ENCODE measurements at places on chromosomes 7 and 10.

- no peak for DNase-seq
These were observed 11.2 kb downstream of the MNX1 start for GRCh38 chr7:156998988-156999957.

DNA sequence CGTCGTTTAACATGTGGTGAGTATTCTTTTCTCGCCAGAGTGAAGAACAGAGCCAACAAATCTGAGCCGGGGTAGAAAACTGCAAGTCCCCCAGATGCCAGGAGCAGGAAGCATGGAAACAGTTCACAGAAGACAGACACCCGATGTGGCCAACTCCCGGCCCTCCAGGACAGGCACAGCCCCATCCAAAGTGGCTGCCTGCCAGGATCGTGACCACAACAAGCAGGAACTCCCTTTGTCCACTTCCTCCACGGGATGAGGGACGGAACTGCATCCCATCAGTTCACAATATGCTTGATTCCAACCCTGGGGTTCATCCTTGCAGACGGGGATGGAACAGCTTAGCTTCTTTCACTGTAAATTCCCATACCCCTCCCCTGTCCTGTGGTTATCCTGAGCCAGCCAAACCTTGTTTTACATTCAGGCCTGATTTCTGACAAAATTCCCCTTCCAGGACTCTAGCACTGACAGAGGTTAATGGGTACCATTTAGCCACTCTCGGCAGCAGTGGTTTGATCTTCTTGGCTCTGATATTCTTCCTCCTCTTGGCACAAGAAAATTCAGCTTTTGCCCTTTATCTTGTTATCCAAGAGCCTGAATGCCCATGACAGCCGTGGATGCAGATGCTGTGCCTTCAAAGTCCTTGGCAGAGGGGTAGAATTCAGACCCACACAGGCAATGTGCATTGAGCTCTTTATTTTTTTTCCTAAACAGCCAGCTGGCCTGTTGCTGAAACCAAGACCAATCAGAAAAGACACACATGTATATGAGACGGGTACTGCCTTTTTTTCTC is 105.5 kb upstream of the FAM204A start:
- no peak for DNase-seq

- no peak for DNase-seq
These were observed 84.1 kb upstream of the ETV1 start for GRCh38 chr7:14073543-14073942.

GRCh38 chr7:20306180-20306946 is 24.3 kb upstream of the ITGB8 start:
- no peak for DNase-seq

- no peak for DNase-seq
These were observed 171.0 kb upstream of the SEMA3E start for GRCh38 chr7:83819911-83820310.

DNA sequence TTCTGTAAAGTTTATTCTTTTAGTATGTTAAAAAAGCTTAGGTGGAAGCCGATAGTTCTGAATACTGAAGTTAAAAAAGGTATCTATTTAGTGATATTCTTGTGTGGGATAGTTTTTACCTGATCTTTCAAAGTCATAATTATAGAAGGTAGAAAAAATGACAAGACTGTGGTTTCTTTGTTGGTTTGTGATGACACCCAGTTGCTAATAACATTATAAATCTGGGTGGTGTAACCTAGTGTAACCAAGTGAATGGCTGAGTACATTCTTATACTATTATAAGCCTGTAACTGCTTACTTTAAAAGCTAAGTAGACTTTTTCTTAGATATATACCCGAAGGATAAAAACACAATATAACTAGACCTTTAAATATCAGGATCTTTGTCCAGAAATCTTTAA is 2.3 kb downstream of the CDK13 start:
- DNase-seq: no peak

- DNase-seq: no peak
These were observed 250.3 kb downstream of the TCERG1L start for GRCh38 chr10:131061216-131061615.

- no peak for DNase-seq
These were observed 105.2 kb downstream of the NEURL1 start for GRCh38 chr10:103598654-103599115.

GRCh38 chr10:132589681-132590080 is 52.1 kb downstream of the INPP5A start:
- no peak for DNase-seq

DNA sequence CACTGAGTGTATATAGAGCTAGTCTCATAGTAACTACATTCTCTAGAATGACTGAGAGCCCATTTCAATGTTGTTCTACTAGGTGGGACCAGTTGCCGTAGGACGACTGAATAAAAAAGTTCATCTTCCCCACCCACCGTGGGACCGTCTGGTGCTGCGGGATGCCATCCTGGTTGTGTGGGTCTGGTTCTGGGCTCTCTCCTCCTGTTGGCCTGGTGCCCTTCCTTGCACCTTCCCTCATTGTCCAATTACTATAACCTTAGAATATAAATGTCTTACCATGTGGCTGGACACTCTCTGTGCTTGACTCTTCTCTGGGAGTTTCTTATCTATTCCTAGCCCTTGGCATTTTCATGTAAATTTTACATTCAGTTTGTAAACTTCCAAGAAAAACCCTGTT is 344.4 kb downstream of the TCERG1L start:
- no peak for DNase-seq

DNA sequence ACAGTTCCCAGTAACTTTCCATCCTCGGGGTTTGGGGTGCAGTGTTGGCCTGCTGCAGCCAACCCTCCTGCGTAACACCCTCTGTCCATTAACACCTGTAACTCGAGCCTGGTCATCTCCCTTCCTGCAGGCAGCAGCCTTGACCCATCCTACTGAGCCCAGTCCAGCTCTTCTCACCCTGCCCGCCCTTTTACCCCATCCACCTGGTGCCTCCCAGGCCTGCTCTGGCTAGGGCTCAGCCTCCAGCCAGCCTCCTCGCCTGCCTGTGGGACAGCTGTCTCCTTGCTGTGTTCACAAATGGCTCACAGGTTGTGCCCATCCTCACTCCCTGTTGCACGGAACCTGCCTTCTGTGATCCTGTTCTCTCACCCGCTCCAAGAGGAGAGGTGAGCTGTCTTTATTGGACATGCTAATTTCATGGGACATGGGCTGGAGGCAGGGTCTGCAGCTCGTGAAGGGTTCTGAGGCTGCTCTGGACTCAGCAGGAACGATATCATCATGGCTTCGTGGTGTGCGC is 277.2 kb upstream of the TCERG1L start:
- no peak for DNase-seq

DNA sequence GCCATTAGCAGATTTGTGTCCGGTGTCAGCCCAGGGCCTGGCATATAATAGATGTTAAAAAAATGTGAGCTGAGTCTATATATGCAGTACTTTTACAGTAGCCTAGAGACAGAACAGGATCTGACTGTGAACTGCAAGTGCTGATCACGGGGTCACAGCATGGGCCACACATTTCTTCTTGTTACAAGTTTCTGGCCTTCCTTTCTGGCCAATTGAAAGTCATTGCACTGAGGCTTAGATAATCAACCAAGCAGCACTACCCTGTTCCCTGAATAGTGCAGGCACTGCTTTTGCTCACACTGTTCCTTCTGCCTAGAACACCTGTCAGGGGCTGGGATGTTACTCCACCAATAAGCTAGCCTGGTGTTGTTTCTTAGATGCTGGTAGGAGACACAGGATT is 5.4 kb upstream of the MARVELD1 start:
- no peak for DNase-seq

DNA sequence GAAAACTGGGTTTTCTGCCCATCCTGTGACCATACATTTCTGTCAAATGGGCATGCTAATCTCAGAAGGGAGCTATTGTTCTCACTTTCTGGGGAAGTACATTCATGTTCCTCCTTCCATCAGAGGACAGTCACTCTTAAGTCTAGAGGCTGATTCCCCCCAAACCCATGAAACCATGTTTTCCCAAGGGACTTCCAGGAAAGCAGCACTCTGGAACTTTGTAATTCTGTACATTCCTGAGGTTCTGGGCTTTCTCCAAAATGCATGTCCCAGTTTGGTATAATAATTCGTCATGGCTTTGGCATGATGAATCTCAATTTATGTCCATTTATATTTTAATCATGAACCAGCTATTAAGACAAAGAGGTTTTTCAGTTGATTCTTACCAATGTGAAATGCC is 688.1 kb downstream of the LRMDA start:
- no peak for DNase-seq

- DNase-seq: no peak
These were observed 117.0 kb downstream of the OAT start for GRCh38 chr10:124301736-124302135.

DNA sequence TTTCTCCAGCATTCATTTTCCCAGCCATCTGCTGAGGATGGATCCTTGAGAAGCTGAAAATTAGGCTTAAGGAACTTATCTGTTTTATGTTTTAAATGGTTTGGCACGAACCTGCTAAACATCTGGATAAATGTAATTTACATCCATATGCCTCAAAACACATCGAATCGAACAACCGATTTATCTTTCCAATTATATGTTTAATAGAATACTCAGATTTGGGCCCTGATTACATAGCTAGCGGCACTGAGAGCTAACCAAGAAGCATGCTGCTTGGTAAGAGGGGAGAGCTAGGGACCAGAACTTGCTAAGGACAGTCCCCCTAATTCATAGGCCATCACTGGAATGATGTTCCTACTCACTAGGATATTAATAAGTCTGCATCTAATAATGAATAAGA is 144.4 kb downstream of the BUB3 start:
- DNase-seq: no peak

- no peak for DNase-seq
These were observed 30.0 kb downstream of the MAP3K8 start for GRCh38 chr10:30463944-30464451.

DNA sequence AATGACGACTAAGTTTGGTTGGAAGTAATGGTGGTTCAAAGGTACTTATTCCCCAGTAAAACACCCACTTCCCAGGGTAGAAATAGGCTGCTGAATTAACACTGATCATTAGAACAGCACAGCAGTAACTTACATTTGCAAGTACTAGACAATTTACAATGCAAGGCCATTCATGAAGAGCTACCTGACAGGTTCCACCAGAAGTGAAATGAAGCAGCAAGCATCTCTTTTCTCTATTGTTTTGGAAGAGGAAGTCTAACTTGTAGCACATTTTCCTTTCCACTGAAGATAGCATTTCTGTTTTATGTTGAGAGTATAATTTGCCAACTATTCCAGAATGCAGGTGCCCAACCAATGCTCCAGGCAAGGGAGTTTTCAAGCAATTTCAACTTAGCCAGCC is 145.9 kb downstream of the CREB5 start:
- DNase-seq: no peak

DNA sequence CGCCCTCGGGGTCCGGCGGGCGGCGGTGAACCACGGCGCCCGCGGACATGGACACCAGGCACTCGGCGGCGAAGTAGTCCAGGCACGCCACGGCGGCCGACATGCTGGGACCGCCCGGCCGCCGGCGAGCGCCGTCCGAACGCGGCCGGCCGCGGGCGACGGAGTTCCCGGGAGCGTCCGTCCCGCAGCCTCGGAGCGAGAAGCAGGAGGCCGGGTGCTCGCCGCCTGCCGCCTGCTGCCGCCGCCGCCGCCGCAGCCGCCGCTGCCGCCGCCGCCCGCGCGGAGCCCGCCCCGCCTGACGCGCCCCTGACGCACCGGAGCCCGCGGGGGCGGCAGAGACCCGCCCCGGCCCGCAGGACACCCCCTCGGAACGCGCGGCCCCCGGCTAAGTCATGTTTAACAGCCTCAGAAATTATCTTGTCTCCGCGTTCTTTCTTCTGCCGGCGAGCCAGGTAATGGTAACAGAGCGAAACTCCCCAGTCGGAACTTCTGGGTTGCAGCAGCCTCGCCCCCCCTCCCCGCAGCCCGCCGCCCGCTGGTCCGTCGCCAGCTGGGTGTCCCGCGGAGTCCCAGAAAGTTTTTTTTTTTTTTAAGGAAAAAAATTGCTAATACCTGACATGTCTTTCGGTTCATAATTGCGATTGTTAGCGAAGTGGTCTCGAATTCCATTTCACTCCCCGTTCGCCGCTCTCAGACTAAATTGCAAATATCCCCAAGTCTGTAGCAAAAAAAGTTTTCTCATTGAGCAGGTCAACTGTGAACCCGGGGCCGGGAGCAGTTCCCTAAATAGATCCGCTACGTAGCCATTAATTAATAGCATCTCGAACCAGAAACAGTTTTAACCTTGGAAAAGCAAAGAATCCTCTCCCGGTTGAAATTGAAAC is at the start of gene KLF14:
Gene KLF14, minus strand, starts transcription at position 277 of the 884 bp plus-strand sequence. Its CDS starts 174 bp downstream, at position 103.
- DNase-seq: peak; percentile 10

DNA sequence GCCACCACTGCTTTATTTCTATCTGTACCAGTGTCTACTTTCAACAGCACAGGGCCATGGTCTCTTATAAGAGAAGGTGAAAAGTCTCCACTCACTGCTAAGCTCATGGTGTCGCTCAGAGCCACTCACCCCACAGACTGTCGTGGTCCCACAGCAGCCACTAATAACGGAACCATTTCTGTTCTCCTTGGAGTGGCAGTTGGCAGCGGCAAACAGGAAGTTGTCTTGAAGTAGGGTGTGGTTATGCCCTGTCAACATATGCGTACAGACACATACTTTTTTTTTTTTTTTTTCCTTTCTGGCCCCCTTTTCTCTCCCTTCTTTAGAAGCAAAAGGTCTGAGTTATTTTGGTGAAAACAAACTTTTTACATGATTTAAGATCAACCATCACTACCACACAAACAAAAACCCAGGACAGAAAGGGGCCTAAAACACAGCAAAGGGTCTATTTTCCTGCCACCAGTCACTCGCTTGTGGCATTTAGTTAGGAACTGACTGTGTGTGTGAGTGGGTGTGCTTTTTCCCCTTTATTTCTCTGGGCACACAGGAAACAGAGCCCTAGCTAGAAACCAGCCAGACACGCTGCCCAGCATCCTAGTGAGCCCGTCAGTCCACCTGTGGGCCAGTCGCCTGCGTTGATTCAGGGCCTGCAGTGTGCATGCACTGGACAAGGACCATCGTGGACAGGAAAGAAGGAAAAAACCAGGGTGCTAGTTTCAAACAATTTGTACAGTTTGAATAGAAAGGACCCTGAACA is 96.7 kb upstream of the EFCAB10 start:
- DNase-seq: no peak

- DNase-seq: no peak
These were observed 131.7 kb upstream of the HDAC9 start for GRCh38 chr7:18363751-18364380.

GRCh38 chr7:130452951-130453350 is 12.1 kb upstream of the CEP41 start:
- no peak for DNase-seq

Measured in stimulated activated CD4-positive, alpha-beta T cell treated with anti-CD3 and anti-CD28 coated beads, Interleukin-4, amount 100 ng/mL, for 48 hours (primary cell).